ENCODE measurements at places on chromosomes 5 and 9. TPM values are rescaled to one million over a fixed set of nuclear protein-coding genes. Genes with fewer than 3 reads are reported as not detected.
A peak's percentile ranks its signal among the peaks of the same experiment; 100 is the strongest.

The TRAF1 gene
- 1.0 TPM for total RNA-seq

The ZBED3 gene
- 0.53 TPM for total RNA-seq

The TLX3 gene
- not detected for total RNA-seq

The PCDHB11 gene
- total RNA-seq, result 0.26 TPM

- DNase-seq, result no peak
These were observed 43.6 kb upstream of the NEK6 start for GRCh38 chr9:124214116-124214515.

- no peak for DNase-seq
These were observed 14.1 kb downstream of the PDLIM4 start for GRCh38 chr5:132271251-132272246.

DNA sequence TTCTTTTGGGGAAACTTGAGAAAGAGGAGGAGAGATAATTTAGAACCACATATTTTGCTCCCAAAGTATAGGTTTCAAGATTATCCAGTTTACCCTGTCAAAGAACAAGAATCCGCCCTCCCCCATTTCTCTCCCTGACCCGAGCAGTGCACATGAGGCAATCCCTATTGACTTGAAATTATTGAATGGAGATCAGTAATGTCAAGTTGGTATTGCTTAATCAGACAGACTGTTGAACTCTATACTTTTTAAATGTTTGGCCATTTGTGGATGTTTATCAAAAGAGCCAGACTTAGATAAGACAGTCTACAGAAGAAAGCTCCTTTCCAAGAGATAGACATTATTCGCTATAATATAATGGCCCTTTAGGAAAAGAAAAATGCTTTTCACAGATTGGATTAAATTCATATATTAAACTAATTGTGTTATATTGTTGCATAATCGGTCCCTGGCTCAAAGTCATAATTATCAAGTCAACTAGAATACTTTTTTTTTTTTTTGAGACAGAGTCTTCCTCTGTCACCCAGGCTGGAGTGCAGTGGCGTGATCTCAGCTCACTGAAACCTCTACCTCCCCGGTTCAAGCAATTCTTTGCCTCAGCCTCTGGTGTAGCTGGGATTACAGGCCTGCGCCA lies 5.3 kb downstream of the SLC25A25 start:
- DNase-seq, result no peak

DNA sequence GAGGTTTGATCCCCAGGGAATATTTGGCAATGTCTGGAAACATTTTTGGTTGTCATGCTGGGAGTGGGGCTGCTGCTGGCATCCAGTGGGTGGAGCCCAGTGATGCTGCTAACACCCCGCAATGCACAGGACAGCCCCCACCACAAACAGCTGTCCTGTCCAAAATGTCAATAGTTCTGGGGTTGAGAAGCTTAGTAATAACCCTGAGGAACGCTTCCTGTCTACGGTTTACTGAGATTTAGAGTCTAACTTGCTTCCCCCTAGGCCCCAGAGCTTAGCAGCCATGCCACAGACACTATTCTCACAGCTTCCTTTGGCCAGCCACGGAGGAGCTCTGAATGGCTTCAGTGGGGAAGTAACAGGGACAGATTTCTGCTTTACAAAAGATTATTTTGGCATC lies 66.5 kb downstream of the MSX2 start:
- no peak for DNase-seq

DNA sequence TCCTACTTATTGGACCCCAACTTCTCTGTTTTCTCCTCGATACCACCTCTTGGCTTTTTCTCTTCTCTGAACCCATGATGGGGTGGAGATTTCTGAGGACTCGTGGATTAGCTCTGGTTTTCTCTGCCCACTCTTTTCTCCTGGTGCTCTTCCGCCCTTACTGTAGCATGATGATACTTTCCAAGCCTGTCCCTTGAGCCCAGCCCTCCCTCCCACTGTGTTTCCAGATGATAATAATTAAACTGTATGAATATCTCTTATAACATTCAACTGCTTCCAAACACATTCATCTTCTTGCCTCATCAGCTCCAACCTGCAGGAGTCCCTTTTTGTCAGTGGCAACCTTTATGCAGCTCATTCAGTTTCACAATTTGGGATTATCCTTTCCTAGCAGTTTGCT lies 494.2 kb upstream of the KLF4 start:
- DNase-seq, result no peak

DNA sequence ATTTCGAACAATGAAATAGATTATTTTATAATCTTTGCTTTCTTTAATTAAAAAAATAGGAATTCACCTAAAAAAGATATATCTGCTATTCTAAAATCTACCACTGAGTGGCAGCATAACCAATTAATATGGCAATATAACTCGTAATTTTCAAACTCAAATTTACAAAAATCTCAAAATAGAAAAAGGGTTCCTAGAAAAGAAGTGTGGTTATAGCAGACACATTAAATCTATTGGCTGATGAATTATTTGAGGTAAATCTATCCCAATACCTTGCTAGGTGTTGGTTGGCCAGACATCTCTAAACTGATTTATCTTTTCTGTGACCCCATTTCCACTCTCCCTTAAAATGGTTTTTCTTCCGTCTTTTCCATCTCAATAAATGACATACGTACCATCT lies 30.2 kb upstream of the NRG2 start:
- DNase-seq, result peak; percentile 8

GRCh38 chr5:1479581-1480188 lies 34.4 kb upstream of the SLC6A3 start:
- DNase-seq, result peak; percentile 15

DNA sequence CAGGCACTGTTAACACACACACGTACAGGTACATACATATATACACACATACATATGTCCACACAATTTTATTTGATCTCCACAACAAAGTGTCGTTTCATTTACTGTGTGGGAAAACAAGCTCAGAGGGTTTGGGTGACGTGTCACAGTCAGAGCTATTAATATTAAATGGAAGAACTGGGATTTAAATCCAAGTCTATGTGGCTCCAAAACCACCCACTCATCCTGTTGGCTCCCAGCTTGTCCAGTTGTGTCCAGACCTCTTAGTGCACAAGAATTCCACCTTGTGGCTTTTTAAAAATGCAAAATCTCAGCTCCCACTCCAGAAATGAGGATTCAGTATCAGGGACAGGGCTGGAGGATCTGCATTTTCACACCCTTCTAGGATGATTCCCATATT lies 52.3 kb upstream of the PTPDC1 start:
- DNase-seq, result no peak

DNA sequence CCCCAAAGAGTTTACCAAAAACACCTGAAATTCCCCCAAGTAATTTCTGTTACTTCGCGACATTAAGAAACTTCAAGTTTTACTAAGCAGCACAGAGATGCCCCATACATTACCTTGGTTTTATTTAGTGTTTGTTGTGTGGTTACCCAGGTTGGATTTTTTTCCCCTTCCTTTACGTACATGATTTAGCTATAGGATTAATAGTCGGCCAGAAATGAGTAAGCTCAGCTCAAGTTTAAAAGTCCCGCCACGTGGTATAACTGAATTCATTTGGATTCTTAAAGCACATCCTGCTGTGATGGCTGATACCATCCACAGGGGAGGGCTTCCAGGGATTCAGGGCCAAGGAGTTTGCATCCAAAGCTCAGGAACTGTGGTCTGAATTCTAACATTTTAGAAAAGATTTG lies 75.9 kb downstream of the DAP start:
- DNase-seq, result no peak

- DNase-seq, result no peak
These were observed 10.3 kb downstream of the TOR1A start for GRCh38 chr9:129813661-129814060.

- no peak for DNase-seq
These were observed 18.8 kb upstream of the KCNIP1 start for GRCh38 chr5:170484847-170485615.

DNA sequence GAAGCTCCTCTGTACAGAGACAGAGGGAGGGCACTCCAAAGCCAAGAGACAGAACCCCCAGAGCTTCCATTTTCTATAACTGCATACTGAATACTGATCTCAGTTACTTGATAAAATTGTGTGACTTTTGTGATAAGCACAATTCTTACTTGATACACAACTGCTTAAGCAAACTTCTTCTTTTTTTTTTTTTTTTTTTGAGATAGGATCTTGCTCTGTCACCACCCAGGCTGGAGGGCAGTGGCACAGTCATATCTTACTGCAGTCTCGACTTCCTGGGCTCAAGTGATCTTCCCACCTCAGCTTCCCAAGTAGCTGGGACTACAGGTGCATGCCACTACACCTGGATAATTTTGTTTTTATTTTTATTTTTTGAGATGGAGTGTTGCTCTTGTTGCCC lies 252.1 kb upstream of the ZNF608 start:
- DNase-seq, result no peak

GRCh38 chr5:133754575-133755169 lies 142.3 kb upstream of the FSTL4 start:
- peak; percentile 57 for DNase-seq

- DNase-seq, result no peak
These were observed 44.5 kb upstream of the CDH6 start for GRCh38 chr5:31148959-31149475.
